ENCODE measurements at places on chromosomes 5 and 9. TPM values are rescaled to one million over a fixed set of nuclear protein-coding genes. Genes with fewer than 3 reads are reported as not detected.

The FAM174A gene
- 22.7 TPM for total RNA-seq

The SLC22A5 gene
- 2.6 TPM for total RNA-seq

The CFAP90 gene
- not detected for total RNA-seq

The NCBP1 gene
- total RNA-seq, result 26.4 TPM

The PARP8 gene
- 4.5 TPM for total RNA-seq

The FOXD4L3 gene
- not detected for total RNA-seq

The IL13 gene
- not detected for total RNA-seq

The PCDHB7 gene
- total RNA-seq, result 2.4 TPM

Measured in glomerular endothelial cell (primary cell).